Activated CD4-positive, CD25-positive, alpha-beta regulatory T cell treated with anti-CD3 and anti-CD28 coated beads, Interleukin-2, amount 50 U/mL, for 16 hours (primary cell): ENCODE measurements at places on chromosomes 6 and 20.

- DNase-seq, result no peak
Observed at GRCh38 chr20:44840826-44841225, 30.5 kb upstream of the RIMS4 start.

- DNase-seq, result no peak
Observed at GRCh38 chr6:159311618-159312017, 142.4 kb downstream of the FNDC1 start.

DNA sequence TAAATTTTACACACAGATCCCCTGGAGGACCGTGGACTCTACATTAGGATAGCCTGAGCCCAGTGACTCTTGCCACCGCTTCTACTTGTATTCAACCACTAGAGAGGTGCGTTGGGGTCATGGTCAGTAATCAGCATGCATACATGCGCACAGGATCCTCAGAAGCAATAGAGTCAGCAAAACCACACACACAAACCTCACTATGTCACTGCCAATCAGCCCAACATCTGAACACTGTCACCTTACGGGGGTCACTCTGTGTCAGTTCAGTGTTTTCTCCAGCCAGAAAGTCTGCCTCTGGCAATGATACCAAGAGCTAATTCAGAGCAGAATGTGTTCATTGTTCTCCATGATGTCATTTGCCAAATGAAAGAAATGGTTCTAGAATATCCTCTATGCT, 225.3 kb downstream of the KHDC1L start:
- no peak for DNase-seq

- DNase-seq, result no peak
Observed at GRCh38 chr20:38700141-38700540, 24.1 kb upstream of the SLC32A1 start.

DNA sequence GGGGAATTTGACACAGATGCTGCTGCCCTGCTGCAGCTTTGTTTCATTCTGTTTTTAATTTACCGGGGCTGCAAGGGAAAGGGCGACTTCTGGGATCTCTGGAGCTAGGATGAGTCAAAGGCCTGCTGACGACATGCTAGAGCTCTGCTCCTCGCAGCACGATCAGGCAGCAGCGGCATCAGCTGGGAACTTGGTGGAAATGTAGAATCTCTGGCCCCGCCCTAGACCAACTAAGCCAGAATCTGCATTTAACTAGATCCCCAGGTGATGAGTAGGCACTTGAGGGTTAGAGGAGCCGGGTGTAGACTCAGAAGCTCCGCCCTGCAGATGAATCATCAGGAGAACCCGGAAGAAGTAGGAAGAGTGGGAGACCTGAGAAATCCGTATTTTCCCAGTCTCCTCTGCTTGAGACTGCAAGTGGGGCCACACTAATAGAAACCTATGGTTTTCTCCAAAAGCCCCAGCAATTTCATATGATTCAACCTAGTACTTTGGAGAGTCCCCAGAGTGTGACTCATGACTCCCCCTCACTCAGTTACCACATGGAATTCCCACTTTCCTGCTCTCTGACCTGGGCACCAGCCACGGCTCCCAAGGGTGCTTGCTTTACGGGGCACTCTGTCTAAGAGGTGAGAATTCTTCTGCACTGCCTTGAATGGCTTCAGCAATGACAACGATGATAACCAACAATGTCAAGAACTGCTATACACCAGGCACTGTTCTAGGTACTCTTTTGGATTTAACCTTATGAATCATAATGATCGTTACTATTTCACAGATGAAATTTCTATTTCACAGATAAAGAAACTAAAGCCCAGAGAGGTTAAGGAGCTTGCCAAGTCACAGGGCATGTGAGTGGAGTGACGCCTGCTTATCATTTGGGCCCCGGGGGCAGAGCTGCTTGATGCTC, 18.1 kb downstream of the TUBB2B start:
- peak; percentile 19 for DNase-seq

DNA sequence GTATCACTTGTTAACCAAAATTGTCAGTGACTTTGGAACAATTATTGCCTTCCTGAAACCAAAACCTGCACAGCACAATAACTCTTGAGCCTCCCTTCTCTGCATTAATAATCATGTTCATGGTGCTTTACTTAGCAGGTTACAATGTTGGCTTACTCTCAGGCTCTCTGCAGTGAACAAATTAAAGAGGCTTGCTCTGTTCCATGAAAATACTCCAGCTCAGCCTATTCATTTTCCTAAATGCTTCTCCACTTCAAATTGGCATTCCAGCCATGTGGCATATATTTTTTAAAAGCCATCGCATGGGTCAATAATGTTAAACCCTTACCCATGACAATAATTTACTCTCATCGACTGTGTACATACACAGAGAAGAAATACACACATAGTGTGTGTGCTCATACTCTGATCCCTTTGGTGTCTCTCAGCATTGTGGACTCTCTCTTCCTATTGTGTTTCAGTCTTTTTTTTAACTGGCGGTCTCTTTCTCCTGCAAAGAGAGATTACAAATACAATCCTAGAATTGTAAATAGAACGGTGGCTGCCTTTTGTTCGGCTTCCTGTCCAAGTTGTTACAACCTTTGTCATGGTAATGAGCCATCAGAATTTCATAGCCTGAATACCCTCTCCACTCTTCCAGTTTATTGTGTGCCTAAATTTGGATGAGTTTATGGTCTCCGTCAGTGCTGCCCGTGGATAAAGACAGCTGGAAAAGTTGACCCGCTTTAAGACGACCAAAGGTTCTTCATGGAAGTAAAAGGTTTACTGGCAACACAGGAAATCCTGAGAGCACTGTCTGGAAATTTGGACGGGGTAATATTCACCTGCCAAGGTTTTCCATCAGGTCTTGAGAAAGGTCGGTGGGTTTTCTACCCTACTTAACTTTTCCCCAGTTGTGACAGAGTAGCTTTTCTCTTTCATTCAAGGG, 263.6 kb downstream of the CD83 start:
- DNase-seq, result no peak

GRCh38 chr20:5205348-5206210, 78.8 kb downstream of the CDS2 start:
- peak; percentile 19 for DNase-seq

DNA sequence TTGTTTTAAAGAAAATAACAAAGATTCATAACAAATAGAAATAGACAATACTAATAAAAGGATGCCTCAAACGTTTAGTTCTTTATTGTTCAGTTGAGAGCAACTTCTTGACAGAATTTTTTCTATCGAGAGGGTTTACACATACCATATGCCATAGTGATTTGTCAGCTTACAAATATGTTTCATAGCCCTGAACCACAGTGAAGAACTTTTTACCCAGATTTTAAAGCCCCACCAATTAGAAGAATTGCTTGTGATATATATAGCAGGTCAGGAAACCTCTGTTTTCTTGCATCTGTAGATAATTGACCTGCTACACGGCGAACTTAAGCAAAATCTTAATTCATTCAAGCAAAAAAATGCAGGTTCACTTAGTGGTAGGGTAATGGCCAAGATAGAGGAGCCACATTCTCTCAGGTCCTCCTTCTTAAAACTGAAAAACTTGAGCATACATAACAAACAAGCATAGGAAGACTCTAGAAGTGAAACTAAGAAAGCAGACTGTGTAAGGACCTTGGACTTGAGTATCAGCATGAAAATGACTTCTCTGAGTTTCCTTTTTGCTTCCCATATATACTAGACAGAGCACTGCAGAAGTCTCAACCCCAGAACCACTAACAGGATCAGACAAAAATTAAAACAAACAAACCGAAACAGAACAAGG, 39.5 kb downstream of the CRISP1 start:
- DNase-seq, result no peak

DNA sequence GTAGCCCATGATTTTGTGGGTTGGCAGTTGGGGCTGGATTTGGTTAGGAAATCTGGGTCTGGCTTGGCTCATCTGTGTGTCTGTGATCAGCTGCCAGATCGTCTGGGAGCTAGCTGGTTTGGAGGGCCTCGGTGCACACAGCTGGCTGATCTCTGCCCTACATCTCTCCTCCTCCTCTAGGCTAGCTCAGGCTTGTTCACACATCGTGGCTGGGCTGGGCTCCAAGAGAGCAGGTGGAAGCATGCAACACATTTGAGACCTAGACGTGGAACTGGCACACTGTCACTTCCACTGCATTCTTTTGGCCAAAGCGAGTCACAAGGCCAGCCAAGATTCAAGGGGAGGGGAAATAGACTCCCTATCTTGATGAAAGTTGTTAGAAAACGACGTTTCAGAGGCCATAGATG, 15.9 kb downstream of the NDUFAF5 start:
- DNase-seq, result no peak

DNA sequence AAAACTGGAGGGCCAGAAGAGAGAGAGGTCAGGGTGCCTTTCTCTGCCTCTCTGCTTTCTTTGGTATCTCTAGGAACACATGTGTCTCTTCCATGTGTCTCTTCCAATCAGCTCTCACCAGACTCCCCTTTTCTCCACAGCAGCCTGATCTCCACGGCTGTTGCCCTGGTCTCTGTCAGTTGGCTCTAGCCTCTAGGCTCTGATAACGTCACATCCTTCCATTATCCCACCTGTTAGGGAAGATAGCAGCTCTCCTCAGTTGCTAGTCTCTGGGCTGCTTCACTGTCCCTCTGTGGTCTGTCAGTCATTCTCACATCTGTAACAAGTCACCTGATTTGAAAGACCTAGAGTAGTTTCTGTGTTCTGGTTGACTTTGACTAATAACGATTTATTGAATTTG, 80.2 kb downstream of the PLCB4 start:
- no peak for DNase-seq

DNA sequence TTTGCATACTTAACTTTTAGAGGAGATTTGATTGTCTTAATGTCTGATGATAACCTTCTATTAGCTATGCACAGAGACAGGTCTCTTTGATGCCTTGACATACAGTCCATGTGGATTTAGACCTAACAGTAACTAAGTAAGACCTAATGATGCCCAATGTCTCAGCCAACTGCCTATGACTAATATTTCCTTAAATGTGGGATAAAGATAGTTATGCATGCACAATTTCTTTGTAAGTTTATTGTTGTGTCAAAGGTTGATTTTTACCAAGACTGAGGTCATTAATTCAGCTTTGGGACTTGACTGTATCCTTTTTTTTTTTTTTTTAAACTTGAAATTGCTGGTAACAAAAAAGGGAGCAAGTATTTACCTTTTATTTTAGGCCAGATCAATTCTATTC, 450.0 kb downstream of the HAO1 start:
- DNase-seq, result no peak

DNA sequence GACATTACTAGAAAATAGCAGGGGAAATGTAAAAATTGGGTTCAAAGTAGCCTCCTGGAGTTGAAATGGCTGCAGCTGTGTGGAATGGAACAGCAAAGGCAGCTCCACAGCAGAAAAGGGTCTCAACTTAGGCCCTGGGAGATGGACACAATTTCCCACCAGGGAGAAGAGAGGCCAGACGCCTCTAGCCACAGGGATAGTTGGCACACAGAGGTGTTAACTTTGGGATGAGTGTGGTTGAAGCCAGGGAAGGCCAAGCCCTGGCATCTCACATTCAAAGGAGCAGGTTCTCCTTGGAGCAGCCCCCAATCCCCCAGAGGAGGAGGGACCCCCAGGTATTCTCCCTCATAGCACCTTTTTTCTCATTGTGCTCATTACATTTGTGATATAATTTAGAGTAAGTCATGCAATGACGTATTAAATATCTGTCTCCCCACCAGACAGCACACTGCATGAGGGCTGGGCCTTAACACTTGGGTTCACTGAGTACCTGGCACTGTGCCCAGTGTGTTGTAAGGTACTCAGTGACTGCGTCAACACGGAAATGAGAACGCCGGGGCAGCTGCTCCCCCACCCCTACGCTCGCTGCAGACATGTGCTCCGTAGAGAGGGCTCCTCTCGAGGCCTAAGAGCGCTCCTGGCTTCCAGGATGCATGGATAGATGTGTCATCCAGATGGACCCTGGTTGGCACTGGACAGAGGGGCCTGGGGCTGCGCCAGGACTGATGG, 76.0 kb upstream of the CD93 start:
- DNase-seq, result no peak

GRCh38 chr20:4216866-4217265, 201.5 kb upstream of the RNF24 start:
- DNase-seq, result no peak

DNA sequence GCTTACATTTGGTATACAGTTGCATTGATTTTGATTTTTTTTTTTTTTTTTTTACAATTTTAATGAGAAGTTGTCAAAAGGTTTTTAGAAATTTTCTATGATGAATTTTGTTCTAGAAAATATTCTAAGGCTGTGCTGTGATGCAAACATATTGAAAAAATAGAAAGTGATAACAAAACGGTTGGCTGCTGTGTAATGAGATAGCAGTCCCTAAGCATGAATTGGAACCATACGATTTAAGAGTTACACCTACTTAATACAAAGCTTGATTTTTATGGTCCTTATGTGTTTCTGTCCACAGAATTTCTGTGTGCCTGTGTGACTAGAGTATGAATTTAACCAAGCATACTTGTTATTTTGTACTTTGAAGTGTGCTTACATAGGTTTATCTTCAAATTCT, 12.1 kb downstream of the HIVEP1 start:
- DNase-seq, result no peak

DNA sequence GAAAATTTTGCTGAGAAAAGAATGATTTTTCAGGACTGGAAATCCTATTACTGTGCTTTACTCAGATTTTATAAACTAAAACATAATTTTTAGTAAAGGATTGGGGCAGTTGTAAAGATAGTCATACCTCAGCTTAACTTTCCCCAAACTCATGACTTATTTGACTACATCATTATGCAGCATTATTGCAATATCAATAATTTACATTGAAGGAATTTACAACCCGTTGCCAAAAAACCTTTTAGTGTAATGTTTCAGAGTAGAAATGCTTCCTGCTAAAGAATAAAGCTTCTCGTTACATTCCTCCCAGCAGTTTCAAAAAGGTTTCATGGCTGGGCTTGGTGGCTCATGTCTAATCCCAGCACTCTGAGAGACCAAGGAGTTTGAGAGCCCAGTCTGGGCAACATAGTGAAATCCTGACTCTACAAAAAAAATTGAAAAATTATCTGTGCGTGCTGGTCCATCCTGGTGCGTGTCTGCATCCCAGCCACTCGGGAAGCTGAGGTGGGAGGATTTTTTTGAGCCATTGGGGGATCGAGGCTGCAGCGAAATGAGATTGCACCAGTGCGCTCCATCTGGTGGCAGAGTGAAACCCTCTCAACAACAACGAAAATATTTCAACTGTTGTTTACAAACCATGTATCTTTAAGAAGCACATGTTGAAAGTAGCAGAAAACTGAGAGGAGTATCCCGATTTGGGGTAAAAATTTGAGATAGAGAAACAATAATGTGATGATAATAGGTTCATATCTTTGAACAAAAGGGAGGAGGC, 4.4 kb downstream of the AMD1 start:
- DNase-seq, result no peak

- no peak for DNase-seq
Observed at GRCh38 chr6:157456524-157456829, 75.5 kb downstream of the ZDHHC14 start.

DNA sequence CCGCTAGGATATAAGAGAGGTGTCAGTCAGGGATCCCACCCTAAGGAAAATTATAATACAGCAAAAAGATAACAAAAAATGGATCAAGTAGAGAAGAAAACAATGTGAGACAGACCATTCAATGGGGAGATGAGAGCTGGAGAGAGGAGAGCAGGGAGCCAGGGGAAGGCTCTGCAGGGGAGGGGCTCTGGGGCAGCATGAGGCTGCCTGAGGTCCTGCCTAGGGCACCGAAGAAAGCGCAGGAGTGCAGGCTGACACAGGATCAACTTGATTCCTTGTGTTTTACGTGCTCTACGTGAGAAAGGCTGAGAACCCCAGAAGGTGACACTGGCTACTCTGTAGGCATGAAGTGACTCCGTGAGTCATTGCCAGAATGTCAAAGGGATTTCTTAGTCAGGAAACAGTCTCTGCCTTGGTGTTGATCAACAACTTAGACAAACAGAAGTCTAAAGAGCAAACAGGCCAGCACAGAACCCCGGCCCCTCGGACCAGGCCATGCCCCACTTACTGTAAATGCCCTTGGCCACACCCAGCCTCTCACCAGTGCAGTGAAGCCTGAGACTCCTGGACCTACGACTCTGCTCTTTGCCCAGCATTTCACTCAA, 290.1 kb upstream of the PRDM1 start:
- no peak for DNase-seq
